ENCODE measurements at places on chromosomes 11 and 22.

GRCh38 chr11:36432093-36432469 is 78.0 kb downstream of the TRAF6 start:
- DNase-seq: no peak

- no peak for DNase-seq
Observed at GRCh38 chr11:121456151-121456550, 3.4 kb upstream of the SORL1-AS1 start.

DNA sequence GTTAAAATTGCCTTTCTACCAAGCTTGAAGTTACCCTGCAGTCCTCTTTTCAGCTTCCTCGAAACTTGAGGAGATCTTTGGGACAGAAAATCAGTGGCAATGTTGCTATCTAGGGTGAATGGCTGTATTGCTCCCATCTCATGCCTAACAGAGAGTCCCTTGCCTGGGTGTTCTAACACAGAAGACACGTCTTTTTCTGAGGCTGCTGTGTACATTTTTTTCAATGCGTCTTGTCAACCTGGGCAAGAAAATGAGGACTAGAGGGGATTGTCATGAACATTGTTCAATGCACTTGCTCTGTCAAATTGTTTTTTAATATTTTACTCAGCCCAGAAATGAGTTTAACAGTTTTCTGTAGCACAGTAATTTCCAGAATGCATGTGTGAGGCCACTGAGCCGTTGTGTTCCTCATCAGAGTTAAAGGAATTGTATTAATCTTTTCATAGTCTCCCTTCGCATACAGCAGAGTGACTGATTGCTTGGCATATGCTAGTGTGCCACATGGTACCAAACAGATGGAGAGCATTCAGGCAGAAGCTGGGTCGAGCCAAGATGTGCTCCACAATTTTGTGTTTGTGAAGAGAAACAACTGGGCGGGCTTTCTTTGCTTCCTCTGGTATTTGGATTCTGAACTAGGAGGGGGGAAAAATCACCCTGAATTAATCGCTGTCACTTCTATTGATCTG is 86.0 kb downstream of the CASP12 start:
- no peak for DNase-seq

DNA sequence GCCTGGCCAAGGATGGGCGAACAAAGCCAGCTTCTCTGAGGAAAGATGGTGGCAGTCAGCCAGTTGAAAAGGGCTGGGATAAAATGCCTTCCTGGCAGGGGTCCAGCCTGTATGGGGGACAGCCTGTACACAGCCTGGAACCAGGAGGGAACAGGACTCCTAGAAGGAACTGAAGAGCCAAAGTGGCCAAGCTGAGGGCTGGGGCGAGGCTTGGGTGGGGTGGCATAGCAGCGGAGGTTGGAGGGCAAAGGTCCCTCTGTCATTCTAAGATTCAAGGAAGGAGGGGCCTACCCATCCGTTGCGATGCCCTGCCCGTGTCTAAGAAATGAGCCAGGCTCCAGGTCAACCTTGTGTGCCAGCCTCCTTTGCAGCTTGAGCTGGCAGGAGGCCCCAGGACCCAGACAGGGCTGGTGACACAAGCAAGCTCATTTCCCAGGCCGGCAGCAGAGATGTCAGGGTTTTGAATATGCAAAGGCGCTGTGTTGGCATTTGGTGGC is 22.6 kb downstream of the FADD start:
- no peak for DNase-seq

GRCh38 chr11:9030601-9031000 is 26.8 kb upstream of the NRIP3 start:
- no peak for DNase-seq

DNA sequence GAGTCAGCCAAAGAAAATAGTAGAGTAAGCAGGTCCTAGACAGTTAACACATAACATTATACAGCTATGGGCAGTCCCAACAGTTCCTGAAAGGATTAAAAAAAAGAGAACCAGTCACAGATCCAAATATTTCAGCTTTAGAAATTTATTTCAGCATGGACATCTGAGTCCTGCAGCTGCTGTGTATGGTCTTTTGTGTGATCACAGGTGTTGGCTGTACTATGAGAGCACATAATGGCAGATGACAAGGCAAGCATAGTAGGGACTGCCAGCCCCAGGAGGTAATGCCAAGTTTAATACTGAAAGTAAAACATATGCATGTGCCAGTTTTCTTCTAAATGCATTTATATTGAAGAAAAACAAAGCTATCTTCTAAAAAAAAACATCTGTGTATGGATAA is 158.1 kb downstream of the GRIA4 start:
- no peak for DNase-seq

DNA sequence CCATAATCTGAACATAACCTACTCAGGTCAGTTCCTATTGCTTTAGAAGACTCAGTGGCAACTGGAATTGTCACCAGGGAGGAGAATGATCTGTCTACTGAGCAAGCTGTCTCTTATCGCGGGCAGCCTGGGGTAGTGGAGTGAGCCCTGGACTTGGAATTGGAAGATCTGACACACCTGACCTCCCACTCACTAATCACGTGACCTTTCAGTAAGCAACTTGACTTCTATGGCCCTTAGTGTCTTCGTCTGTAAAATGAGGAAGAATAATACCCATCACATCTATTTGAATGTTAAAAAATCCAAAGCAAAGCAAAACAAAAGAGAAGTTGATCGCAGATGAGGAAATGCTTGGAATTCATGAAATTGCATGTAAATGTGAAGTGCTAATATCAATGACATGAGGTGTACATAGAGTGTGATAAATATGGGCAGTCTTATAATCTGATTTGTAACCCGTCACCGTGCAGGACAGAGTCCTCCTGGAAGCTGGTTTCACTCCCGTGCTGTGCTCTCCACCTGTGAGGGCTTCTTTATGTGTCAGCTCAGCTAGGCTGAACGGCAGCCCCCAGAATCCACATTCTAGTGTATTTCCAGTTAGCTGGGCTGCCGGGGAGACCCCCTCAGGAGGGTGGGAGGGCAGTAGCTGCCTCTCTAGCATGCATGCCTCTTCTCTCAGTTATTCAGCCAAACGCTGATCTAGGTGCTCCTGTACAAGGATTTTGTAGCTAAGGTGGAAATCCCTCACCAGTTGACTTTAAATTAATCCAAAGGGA is 482.9 kb downstream of the OPCML start:
- no peak for DNase-seq

DNA sequence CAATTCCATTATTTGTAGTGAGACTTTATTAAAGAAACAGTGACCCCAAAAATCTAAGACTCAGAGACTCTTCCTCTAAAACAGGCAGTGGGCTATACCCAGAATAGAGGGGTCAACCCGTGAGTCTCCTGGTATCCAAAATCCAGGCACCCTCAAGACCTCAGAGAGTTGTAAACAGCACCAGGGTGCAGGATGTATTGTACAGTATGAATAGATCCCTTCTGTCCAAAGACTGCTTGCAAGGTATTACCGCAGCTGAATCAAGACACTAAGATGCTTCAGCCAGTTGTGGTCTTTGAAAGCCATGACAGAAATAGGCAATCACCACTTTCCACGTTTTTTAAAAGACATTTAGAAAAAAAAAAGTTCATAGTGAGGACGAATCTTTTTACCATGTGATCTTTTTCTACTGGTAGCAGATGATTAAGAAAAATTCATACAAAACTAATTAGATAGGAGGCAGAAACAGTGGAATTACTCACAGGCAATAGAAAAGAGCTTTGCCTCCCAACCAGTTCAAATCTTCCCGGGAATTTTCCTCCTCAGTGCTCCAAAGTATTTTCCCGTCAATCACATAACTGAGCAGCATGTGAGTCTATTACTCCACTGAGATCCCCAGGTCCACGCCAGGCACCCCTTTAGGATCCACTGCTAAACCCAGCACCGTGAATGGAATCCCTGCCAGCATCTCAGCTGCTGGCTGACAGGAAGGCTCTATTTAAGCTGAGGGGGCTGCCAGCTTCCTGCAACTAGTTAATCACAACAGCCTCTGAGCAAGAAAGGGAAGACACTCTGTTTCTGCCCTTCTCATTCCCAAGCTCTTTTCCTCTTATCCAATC is 113.1 kb downstream of the ETS1 start:
- no peak for DNase-seq

DNA sequence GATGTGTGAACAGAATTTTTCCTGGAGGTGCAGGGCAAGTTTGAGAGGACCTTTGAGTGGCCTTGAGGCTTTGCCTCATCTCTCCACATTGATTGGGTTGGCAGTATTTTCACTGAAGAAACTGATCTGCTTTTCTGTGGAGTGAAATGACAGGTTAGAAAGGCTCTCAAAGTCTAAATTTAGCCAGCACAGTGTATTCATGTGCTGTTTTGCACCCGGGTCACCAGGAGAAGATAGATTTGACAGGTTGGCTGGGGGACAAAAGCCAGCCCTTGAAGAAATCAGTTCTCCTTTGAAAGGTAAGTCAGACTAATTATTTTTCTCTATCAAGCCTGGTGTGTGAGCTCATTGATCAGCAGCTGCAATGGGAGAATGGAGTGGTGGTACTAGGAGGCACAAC is 152.9 kb downstream of the DBX1 start:
- DNase-seq: no peak

DNA sequence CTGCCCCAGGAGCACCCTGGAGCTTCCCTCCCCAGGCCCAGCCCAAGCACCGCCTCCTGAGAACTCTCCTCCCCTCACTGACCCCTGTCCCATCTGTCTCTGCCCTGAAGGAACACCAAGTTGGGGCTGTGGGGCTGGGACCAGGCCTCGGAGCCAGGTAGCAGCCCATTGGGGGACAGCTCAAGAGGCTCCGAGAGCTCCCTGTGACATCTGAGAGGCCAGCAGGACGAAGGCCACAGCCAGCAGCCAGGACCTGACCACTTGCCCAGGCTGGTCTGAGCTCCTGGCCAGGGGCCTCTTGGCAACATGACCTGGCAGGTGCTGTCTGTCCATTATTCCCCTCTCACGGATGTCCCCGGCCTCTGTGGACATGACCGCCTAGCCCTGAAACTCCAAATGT is 33.7 kb downstream of the IGF2 start:
- DNase-seq: no peak

- no peak for DNase-seq
Observed at GRCh38 chr11:106249617-106250239, 172.3 kb downstream of the AASDHPPT start.

GRCh38 chr11:250740-251299 is 14.0 kb downstream of the PSMD13 start:
- peak; percentile 28 for DNase-seq

DNA sequence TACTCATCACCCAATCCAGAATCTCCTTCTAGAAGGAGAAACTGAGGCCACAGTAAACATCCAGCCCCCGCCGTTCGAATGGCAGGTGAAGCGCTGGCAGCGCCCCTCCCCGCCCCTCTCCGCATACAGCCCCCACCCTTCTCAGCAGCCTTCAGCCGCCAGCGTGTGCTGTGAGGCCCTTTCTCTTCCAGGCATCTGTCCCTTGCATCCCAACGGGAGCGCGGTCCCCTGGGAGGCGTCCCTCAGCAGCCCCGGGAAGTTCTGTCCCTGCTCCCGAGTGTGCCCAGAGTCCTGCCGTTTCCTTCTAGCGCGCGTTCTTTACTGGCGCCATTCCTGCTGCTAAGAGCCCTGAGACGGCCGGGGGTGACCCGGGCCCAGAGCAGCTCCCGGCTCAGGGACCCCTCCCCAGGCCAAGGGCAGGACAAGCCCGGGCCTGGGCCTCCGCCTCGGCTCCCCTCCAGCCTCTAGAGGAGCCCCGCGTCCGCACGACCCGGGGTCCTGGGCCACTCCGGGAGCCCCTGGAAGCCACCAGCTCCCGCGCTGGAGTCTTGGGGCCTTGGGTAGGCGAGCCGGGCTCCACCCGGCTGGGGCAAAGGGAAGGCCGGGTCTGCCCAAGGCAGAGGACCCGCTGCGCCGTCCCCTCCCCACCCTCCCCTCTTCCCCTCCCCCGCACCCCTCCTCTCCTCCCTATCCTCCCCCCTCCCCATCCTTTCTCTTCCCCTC is 450.4 kb downstream of the OPCML start:
- DNase-seq: no peak

- DNase-seq: no peak
Observed at GRCh38 chr11:33891714-33892327, at the start of gene LMO2. Gene LMO2, minus strand, starts transcription at chr11:33892076. Its CDS starts 22,360 bp downstream, at chr11:33869716.

DNA sequence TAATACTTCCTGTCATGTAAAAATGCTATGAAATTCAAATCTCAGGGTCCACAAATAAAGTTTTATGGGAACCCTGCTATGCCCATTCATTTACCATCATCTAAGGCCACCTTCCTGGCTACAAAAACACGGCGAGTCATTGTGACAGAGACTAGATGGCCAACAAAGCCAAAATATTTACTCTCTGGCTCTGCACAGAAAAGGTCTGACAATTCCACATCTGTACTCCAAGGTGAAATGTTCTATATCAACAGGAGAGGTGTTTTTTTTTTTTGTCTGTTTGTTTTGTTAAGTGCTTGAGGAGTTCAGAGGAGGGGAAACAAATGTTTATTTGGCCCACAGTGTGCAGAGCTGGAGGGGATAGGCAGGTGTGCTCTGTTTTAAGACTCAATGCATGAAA is 18.6 kb upstream of the TMA7B start:
- DNase-seq: no peak

GRCh38 chr22:19773470-19774040 is 13.0 kb downstream of the TBX1 start:
- DNase-seq: no peak

- no peak for DNase-seq
Observed at GRCh38 chr11:6745018-6745417, 26.8 kb downstream of the OR2AG2 start.

DNA sequence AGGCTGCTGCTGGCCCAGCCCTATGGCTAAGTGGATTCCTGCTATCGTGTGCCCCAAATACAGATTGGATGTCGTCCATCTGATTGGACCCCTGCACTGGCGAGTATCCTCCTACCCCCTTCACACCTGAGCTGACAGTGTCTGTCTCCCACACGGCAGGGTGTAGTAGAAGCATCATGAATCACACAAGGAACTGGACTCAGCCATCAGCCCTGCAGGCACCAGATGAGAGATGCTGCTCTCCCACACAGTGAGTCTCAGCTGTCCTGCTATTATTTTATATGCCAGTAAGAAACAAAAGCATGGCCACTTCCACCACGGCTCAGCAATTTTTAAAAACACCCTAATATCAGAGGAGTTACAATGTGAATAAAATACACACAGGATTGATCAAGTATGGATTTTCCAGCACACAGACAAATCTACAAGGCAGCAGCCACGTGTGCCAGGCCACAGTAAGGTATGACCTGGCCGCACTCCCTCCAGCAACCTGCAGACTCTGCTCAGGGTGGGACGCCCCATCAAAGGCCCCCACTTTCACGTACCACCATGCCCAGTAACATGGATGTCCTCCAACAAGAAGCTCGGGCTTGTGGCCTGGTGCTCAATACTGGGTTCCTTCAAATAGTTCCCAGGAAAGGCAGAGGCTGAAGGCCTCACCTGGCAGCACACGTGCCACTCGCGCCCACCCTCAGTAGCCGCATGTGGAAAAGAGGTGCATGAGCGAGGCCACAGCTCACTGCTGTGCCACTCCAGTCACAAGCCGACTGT is 16.4 kb upstream of the SLC25A1 start:
- DNase-seq: no peak

DNA sequence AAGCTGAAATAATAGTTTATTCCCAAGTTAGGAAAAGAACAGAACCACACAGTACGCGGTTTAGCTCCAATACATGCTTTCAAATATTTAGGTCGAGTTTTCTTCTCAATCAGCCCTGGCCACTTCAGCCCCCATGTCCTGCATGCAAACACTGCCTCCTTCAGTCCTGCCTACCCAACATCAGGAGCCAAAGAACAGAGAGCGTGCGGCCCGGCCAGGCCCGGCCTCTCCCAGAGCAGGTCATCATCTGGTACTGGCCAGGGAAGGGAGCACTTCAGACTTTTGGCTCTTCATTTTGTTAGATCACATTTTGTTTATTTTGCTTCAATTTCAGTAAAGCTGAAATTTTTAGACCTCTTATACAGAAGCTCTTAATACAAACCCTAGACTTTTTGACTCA is 6.7 kb downstream of the BRD1 start:
- DNase-seq: no peak

- DNase-seq: no peak
Observed at GRCh38 chr11:7585816-7586215, 72.0 kb downstream of the PPFIBP2 start.

- no peak for DNase-seq
Observed at GRCh38 chr11:128086794-128087193, 500.6 kb downstream of the ETS1 start.
